ENCODE measurements at places on chromosomes 12 and 14. TPM values are rescaled to one million over a fixed set of nuclear protein-coding genes. Genes with fewer than 3 reads are reported as not detected.

The ARMH4 gene
- not detected for polyA plus RNA-seq

The CCDC38 gene
- polyA plus RNA-seq = 0.09 TPM

The CLEC9A gene
- polyA plus RNA-seq = not detected

The ACVRL1 gene
- polyA plus RNA-seq = not detected

The HOXC13 gene
- polyA plus RNA-seq = not detected

The CLEC4D gene
- not detected for polyA plus RNA-seq

The IAPP gene
- not detected for polyA plus RNA-seq

The RPGRIP1 gene
- not detected for polyA plus RNA-seq

The TIMM9 gene
- 51.9 TPM for polyA plus RNA-seq

The LRIG3 gene
- not detected for polyA plus RNA-seq

The SLC15A4 gene
- polyA plus RNA-seq = 2.0 TPM

The LARP4 gene
- 14.2 TPM for polyA plus RNA-seq

The RPS6KL1 gene
- 0.87 TPM for polyA plus RNA-seq

The MGAT4C gene
- not detected for polyA plus RNA-seq

The APOLD1 gene
- polyA plus RNA-seq = 1.1 TPM
